ENCODE measurements at places on chromosomes 7 and 10.

GRCh38 chr10:29590915-29591650, 43.7 kb downstream of the SVIL start:
- DNase-seq, result no peak

- DNase-seq, result no peak
These were observed 285.8 kb downstream of the BMPER start for GRCh38 chr7:34191162-34191561.

- no peak for DNase-seq
These were observed 31.1 kb downstream of the STAMBPL1 start for GRCh38 chr10:88911116-88911515.

- DNase-seq, result no peak
These were observed 34.2 kb downstream of the GLUD1 start for GRCh38 chr10:87060280-87060928.

DNA sequence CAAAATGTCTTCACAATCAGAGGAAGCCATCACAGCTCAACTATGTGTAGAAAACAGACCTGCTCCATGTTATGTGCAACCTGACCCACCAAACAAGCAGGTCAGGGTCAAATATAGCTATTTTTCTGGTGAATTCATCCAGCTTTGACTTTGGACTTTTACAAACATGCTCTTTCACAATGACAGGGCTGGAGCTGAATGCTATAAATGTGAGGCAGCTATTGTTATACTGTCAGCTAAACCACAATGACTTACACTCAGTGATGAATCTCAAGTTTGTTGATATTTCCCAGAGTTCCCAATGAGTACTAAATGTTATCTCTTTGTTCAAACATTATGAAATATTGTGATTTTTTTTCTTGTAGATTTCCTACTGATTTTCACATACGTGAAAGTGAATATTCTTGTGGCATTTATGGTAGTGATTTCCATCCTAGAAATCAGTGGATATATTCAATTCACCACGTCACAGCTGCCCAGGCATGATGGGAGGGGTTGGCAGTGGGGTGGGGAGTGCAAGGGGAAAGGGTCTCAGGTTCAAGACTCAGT, 2.5 kb upstream of the ITIH2 start:
- no peak for DNase-seq

- DNase-seq, result no peak
These were observed 533.7 kb upstream of the IGFBP3 start for GRCh38 chr7:46454816-46455215.

DNA sequence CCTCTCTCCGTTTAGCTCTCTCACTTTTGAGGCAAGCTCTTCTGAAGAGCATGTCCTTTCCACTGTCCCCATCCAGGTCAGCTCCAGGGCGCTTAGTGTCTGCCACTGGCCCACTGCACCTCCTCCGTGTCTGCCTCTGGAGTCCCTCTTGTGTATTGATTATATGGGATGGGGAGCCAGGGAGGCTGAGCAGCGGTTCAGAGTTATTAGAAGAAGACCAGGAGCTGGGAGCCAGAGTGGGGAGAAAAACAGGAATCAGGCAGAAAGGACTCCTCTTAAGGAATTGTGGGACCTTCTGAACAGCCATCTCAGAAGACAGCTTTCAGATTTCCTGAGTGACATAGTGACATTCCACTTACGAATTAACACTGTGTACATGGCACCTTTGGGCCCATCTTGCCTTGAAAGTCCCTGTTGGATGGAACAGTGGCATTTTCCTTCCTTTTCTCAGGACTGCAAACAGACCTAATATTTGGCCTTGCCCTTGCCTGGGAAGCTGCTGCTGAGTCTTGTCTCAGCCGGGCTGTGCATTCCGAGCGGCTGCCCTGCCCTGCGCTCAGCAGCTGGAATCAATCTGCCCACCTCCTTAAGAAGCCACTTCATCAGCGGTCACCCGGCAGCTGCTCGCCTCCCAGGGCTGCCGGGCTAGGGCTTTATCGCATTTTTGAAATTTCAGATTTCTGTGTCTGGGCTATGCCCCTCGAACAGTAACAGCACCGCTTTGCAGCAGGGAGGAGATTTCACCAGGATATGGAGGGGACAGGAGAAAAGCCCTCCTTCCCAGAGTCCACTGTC, 81.1 kb upstream of the PRKG1 start:
- no peak for DNase-seq

GRCh38 chr10:5546891-5547680, 22.3 kb downstream of the CALML3 start:
- DNase-seq, result no peak

- DNase-seq, result no peak
These were observed 24.4 kb upstream of the ZNF273 start for GRCh38 chr7:64878684-64879083.

GRCh38 chr10:92242910-92243671, 47.8 kb downstream of the CPEB3 start:
- peak; percentile 26 for DNase-seq

DNA sequence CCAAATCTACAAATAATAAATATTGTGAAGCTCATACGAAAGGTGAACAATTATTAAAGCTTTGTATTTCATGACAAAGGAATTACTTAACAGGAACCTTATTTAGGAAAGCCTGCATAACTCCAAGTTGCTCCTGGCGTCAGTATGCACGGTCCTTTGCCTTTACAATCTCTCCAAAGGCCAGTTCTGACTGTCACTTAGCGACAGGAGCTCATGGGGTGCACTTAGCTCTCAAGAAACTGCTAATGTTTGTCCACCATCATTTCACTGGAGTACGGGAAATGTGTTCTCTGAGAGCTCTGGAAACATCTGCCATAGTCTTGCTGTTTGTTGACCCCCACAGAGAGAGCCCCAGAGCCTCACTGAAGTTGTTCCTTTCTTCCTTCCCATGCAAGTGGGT, 781.5 kb upstream of the POM121L12 start:
- no peak for DNase-seq

- no peak for DNase-seq
These were observed 26.5 kb downstream of the ANKRD7 start for GRCh38 chr7:118250860-118251494.

GRCh38 chr10:20110125-20111100, 294.2 kb downstream of the PLXDC2 start:
- DNase-seq, result no peak

GRCh38 chr7:13307040-13307439, 619.6 kb downstream of the ARL4A start:
- no peak for DNase-seq

DNA sequence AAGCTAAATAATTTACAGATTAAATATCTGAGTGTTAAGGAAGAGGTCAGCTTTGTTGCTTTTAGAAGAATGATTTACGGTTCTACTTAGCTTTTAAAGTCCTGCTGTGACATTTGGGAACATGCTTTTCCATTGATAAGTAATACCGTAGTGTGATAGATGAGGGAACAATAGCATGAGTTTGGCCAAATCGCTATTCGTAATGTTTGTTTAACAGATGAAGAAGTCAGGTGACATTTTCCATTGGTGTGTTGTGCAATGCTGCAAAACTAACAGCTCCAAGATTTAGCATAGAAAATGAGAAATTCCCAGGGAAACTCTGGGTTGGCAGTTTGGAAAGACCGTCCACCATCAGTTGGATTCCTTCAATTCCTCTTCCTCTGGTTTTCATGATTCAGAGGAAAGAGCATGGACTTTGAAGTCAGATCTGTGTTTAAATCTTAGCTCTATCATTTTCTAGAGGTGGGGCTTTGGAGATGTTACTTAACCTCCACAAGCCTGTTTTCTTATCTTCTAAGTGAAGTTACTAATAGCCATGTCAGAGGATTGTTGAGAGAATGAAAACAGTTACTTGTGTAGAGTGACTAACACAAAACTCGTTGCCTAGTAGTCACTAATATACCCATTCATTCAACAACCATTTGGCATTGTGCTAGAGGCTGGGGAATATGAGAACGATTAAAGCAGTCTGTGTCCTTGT, 140.4 kb upstream of the BMPER start:
- no peak for DNase-seq

GRCh38 chr7:120486164-120486563, 213.2 kb downstream of the KCND2 start:
- DNase-seq, result no peak

DNA sequence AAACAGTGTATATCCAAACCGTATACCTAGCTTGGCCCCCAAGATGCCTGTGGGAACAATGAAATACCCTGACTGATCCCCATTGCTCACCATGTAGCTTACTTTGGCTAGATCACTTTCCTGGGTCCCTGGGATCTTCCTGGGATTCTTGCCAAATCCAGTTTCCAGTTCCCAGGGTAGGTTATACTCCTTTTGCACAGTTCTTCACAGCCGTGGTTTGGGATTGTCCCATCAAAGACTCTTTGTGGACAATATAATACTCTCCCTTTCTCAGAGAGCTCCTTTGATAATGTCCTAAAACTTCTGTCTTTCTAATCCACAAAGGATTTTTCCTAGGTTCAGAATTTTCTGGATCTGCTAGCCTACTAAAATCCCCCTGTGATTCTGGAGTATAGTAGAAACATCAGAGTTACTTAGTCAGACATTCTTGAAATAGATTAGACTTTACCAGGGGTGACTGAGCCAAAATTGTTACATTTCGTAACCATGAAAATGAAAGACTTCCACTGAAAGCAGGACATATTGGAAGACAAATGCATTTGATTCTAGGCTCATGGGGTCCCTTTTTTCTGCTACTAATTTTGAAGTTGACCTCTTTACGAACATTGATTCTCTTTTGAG, 388.3 kb upstream of the ETV1 start:
- DNase-seq, result no peak

GRCh38 chr7:578386-578785, 58.7 kb upstream of the PDGFA start:
- no peak for DNase-seq

- DNase-seq, result no peak
These were observed 115.3 kb downstream of the ST7 start for GRCh38 chr7:117068511-117069145.

DNA sequence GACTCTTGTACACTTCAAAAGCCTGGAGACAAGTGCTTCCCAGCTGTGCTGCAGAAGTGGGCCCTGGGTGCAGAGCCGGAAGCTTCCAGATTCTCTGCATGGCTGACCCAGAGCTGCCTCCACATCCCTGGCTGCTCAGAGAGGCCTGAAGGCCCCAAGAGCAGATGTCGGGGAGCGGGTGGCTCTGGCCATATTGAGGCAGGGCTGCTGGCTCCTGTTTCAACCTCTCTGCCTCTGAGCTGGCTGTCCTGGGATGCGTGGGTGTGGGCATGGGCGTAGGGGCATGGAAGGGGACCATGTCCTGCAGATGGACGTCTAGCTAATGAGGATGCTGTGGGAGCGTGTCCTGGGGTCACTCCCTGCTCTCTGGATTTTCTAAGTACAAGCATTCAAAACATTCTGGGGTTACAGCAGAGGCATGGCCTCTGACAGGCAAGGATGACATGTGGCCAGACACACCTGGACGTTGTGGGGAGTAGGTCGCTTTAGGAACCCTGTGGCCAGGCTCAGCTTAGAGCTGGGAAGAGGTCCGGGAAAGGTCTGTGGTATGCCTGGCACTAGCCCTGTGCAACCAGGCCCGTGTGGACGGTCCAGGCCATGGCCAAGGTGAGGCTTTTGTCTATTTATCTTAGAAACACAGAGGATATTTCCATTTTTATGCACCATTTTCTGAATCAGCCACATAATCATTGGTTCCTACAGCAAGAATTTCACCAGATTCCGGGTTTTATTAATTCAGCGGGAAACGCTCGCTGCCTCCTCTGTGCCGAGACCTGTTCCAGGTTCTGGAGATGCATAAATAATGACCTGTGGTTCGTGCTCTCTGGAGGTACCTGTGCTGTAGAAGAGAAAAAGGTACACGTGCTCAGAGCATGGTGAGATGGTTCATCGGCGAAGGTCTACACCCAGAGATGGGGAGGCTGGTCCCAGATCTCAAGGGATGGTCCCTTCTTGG, 361.1 kb downstream of the GLRX3 start:
- DNase-seq, result no peak

Measured in stimulated activated CD4-positive, alpha-beta T cell treated with anti-CD3 and anti-CD28 coated beads, Interleukin-2, amount 100 ng/mL, for 4 hours (primary cell).